ENCODE measurements at places on chromosomes 1 and 21.

GRCh38 chr1:218165701-218166114 lies 119.4 kb upstream of the RRP15 start:
- peak; percentile 3 for DNase-seq

DNA sequence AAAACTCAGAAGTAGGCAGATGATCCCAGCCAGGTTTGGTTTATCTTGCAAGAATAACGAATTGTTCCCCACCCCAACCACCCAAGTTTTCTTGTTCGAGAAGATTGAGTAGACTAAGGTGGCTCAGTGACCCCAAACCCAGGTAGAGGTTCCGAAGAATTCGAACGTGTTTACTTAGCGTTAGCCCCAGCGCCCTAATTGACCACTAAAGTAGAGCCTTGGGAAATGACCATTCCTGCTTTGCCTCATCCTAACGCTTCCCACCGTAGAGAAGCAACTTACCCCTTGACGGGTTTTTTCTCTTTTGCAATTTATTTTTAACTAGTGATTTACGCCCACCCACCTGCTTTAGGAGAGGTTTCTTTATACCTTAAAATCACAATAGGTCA lies 870 bp downstream of the FBXO28 start:
- no peak for DNase-seq

GRCh38 chr1:216521477-216521876 lies 98.2 kb upstream of the USH2A start:
- DNase-seq: no peak

DNA sequence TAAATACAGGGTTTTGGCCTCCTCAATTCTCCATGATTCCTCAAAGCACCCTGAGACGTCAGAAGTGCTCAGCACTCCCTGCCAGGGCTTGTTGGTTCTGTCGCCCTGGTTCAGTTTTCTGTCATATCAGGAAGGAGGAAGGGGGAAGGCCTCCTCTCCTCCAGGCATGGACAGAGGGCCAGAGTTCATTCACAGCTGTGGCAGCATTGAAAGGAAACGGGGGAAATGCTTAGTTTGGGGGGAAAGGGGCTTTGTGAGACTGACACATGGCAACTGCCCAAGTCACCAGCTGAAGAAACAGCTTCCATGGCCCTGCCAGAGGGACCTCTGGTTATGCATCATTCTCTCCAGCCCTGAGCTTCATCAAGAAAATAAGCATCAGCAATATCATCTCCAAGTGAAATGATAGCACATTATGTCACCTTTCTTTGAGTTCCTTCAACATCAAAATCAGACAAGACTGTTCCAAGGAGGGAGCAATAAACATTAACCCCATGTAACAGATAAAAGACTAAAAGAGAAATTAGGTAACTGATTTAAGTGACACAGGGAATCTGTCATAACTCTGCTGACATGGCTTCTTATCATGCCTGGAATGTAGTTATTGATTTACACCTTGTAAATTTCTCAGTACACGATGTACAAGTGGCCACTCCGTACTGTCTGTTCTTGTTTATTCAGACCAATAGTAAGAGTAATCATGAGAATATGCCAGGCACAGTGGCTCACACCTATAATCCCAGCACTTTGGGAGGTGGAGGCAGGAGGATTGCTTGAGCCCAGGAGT lies 103.2 kb upstream of the SLC25A33 start:
- no peak for DNase-seq

- DNase-seq: no peak
Observed at GRCh38 chr1:84771895-84772294, 81.6 kb upstream of the SSX2IP start.

DNA sequence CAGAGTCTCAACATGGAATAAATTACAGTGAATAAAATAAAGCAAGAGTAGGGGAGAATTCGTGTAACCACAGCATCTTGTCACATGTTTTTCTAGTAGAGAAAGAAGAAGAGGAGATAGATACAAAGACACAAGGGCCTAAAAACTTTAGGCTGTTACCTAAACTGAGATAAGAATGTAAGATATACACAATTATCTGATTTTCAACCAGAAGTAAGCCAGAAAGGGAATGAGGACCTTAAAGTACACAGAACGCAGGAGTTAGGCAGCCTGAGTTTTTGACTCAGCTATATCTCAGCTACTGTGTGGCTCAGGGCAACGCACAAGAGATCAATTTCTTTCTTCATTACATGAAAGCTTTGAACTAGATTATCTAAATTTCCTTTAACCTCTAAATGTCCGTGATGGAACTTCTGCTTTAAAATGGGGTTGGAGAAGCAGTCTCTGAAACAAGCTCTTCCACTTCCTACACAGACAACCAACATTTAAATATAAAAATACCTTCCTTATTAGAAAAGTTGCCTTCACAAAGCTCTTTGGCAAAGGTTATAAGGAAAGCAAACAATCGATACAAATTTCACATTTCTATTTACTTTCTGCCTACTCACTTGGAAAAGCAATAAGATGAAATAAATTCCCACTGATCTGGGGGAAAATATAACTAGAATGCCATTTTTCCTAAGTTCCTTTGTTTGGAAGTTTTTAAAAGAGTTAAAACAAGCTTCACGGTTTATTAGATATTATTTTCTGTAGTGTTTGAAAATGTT lies 5.2 kb upstream of the RGS13 start:
- DNase-seq: no peak

DNA sequence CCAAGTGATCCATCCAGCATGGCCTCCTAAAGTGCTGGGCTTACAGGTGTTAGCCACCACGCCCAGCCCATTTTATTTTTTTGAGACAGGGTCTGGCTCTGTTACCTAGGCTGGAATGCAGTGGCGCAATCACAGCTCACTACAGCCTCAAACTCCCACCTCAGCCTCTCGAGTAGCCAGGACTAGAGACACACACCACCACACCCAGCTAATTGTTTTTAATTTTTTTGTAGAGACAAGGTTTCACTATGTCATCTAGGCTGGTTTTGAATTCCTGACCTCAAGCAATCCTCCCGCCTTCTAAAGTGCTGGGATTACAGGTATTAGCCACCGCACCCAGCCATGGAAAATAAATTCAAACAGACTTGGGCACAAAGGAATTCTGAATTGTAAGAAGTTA lies 31.9 kb downstream of the PUM1 start:
- DNase-seq: no peak

DNA sequence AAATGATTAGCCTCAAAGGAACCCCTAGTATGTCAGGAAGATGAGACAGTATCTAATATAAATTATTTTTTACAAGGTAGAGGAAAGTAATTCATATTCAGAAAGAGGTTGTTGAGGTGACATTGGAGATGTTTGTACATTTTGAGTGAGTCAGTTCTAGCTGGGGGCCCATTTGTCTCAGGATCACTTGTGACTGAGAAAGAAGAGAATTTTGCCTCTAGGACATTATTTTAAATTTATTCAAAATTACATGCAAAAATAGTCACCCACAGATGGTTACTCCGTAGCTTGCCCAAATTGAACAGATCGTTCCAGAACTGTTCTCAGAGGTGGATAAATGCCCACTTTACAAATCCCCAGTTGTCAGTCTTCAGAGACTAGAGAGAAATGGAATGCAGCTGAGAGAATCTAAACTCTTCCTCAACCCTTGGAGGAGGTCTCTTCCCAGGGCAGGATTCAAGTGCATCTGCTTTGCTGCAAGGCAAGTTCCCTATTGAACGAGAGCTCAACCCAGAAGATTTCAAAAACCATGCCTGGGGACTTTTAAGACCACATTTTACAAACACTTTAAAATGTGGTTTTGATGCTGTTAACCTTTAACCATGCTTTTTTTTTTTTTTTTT lies 987.8 kb upstream of the ADAMTS5 start:
- peak; percentile 33 for DNase-seq

- peak; percentile 47 for DNase-seq
Observed at GRCh38 chr1:170640581-170640980, 23.4 kb upstream of the PRRX1 start.

- no peak for DNase-seq
Observed at GRCh38 chr1:247385283-247385682, 30.7 kb upstream of the NLRP3 start.

GRCh38 chr1:221740993-221741702 lies 741 bp downstream of the DUSP10 start:
- DNase-seq: peak; percentile 75

GRCh38 chr1:7284839-7285435 lies 486.2 kb upstream of the VAMP3 start:
- no peak for DNase-seq

DNA sequence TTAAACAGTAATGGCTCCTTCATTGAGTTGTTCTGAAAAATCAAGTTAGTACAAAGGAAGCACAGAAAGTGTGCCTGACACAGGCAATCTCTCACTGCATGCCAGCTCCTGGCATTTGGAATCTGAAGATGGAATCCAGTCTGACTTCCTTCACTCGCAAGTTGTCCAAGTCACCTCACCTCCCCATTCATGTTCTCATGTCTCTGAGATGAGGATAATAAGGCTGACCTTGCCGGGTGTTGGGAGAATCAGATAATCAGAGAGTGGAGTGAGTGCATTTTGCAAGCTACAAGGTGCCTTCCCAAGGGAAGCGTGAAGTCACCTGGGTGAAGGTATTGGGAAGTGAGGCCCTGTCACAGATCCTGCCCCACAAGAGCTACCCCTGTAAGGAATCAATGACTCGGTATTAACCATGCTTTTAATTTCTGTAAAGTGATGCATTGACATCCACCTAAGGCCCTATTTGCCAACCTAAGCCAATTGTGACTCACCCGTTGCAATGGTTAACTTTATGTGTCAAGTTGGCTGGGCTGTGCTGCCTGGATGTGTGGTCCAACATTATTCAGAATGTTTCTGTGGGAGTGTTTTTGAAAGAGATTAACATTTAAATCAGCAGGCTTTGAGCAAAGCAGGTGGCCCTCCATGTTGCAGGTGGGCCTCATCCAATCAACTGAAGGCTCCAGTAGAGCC lies 62.5 kb upstream of the TARBP1 start:
- DNase-seq: no peak

GRCh38 chr1:93237021-93237420 lies 56.5 kb downstream of the CCDC18 start:
- no peak for DNase-seq

GRCh38 chr21:42216726-42217572 lies 2.0 kb upstream of the ABCG1 start:
- DNase-seq: no peak

DNA sequence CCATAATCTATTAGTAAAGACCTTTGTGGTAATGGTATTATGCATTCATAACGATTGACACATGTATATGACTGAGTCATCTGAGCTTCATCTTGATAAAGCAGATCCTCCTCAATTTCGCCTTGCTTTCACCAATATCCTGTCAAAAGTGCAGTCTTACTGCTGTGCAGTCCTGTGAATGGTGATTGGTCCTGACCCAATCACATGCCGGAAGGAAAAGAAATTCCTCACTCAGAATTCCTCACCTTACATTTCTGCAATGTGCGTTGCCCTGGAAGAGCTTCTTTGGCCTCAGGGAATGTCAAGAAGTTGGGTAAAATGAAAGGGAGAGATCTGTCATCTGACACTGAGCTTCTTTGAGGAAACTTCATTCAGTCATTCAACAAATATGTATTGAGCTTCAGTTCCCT lies 121.0 kb upstream of the TSPAN2 start:
- DNase-seq: no peak

DNA sequence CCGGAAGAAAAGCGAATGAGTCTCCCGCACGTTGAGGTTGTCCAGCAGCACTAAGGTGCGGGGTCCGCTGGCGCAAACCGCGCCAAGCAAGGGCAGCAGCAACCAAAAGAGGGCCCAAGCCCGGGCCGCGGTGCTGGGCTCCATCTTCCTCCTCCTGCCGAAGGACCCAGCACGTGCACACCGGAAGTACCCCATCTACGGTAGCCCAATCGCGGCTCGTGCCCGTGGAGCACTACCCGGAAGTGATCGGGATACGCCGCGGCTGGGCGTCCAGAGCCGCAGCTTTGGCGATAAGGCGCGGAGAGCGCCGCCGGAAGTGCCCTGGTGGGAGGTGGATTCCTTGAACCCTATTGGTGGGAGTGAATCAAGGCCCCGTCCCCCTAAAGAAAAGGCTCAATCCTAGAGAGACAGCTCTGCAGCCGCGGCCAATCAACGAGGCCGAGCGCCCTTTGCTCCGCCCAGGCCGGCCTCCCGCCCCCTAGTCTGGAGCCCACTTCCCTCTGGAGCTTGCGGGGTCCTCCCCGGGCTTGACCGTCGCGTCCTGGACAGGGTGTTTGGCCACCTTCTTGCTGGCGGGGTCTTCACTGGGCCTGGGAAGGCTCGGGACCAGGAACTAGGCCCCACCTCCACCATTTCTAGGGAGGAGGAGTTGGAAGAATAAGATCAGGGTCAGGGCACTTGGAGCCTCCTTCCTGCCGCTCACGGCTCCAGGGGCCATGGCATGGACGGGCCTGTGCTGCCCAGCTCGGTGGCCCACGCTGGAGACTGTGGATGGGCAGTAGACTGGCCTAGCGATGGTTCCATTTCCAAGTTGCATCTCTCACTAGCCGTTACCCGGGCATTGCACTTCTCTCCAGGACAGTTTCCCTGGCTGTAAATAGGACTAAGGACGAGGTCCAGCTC lies at the start of gene DDOST:
TSS of gene DDOST (minus strand) at position 163 of the 903 bp plus-strand sequence. CDS start at position 144, 19 bp downstream.
- peak; percentile 99 for DNase-seq

- peak; percentile 22 for DNase-seq
Observed at GRCh38 chr1:177302357-177303044, 131.7 kb downstream of the BRINP2 start.

Measured in muscle of leg (tissue), 16 donors.